Activated CD4-positive, alpha-beta T cell treated with anti-CD3 and anti-CD28 coated beads, Interleukin-2, amount 10 ng/mL, durations not matched to agents 24 days and 14 days (primary cell): ENCODE measurements at places on chromosomes 5 and 9. TPM values are rescaled to one million over a fixed set of nuclear protein-coding genes. Genes with fewer than 3 reads are reported as not detected.

The LECT2 gene
- total RNA-seq: not detected in 2 replicates

The GRM6 gene
- not detected in 2 replicates for total RNA-seq

The BARHL1 gene
- total RNA-seq: not detected in 2 replicates

The MTMR12 gene
- 26.5 and 29.8 TPM in 2 replicates for total RNA-seq
